ENCODE measurements at places on chromosomes 3 and 15.

DNA sequence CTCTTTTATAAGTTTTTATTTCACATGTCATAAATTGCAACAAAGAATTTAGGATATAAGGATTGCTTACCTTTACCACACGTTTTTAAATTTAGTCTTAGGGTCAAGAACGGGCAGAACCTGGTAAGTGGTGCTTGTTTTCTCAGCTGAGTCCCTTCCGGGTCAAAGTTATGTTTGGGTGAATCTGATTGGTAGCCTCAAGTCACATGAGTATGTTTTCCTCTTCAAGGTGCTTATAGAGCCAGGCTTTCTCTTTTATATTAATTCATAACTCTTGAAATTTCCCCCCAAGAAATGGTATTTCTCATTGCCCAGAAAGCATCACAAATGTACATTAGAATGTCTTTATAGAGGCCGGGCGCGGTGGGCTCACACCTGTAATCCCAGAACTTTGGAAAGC, 415.7 kb upstream of the ROBO2 start:
- no peak for DNase-seq

DNA sequence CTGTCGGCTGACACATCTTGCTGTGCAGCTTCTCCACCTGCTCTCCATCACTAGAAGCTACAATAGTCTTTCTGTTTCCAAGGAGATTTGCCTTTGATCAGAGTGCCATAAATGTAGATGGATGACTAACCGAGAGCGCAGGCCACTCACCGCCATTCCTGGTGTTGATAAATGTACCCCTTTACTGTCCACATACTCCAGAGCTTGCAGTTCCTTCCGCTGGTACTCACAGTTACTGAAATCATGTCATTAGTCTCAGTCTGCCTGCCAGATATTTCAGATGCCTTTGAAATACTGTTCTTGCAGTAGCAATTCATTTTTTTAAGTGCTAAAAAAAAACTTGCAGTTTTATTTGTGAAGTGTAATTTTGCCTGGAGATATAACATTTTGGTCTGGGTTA, 72.3 kb downstream of the BLM start:
- no peak for DNase-seq

- DNase-seq: no peak
Observed at GRCh38 chr3:59717679-59718205, 667.9 kb upstream of the CFAP20DC start.

DNA sequence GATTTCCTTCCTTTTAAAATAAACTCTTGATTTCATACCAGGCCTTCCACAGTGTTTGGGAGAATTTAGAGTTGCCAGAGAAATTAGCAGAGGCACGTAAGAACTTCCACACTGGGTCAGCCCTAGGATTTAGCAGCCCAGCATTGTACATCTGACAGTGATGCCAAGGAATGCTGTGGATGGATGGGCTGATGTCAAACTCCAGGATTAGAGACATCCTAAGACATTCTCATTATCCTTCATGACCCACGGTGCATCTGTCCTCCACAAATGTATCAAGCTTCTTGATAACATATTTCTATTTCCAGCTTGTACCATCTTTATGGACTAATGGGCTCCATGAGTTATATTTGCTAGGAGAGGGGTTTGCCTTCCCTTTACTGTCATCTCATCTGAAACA, 8.0 kb upstream of the TPM1 start:
- DNase-seq: no peak

- DNase-seq: peak; percentile 49
Observed at GRCh38 chr3:38507120-38507519, 11.0 kb downstream of the EXOG start.

DNA sequence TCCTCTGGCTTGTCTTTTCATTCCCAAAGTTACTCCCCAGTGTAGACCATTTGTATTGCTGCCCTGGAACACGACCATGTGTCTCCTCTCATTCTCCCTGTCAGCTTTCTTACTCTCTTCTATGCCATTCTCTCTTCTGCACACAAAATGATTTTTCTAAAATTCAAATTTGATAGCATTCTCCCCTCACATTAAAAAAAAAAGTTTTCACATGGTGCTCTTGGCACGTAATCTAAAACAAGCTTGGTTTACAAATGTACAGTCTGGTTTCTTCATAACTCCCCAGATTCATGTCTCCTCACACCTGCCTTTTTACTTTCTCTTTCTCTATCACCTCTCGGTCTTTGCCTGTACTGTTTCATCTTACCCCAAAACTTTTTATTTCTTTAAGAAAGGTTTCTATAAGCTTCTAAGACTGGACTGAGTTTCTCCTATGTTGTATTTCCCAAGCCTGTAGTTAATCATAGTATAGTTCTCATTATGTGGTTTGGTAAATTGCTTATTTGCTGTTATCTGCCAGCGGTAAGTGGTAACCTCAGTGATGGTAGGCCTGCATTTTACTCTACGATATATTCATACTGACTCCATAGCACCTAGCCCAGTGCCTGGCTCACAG, 31.2 kb downstream of the BCHE start:
- peak; percentile 22 for DNase-seq

DNA sequence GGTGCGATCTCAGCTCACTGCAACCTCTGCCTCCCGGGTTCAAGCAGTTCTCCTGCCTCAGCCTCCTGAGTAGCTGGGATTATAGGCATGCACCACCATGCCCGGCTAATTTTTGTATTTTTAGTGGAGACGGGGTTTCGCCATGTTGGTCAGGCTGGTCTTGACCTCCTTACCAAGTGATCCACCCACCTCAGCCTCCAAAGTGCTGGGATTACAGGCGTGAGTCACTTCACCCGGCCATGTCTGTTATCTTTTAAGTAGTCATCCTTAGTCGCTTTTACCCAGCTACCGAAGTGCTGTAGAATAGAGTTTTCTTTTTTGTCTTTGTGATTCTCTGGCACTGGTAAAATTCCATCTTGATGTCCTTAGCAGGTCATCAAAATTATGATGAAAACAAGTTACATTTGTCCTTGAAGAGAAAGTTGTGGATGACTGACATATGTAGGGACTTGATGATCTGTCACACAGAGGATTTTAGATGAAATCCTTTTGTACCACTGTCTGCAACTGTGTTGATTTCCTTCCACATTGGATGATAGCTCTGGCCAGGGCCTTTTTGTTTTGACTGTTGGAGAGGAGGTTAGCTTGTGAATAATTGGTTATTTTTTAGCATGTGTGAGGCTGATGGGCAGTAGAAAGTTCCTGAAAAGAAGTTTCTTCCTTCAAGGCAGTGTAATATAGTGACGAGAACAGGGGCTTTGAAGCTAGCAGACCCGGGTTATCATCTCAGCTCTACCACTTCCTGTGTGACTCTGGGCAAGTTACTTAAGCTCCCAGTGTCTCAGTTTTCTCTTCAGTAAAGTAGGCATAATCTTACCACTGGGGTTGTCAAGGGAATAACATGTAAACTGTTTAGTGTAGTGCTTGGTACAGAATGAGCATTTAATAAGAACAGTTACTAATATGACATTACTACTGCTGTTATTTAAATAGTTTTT, 18.8 kb downstream of the ATG7 start:
- no peak for DNase-seq

GRCh38 chr15:74245342-74245931, 9.3 kb downstream of the CCDC33 start:
- no peak for DNase-seq

- no peak for DNase-seq
Observed at GRCh38 chr3:40669176-40669575, 144.4 kb downstream of the ZNF621 start.

DNA sequence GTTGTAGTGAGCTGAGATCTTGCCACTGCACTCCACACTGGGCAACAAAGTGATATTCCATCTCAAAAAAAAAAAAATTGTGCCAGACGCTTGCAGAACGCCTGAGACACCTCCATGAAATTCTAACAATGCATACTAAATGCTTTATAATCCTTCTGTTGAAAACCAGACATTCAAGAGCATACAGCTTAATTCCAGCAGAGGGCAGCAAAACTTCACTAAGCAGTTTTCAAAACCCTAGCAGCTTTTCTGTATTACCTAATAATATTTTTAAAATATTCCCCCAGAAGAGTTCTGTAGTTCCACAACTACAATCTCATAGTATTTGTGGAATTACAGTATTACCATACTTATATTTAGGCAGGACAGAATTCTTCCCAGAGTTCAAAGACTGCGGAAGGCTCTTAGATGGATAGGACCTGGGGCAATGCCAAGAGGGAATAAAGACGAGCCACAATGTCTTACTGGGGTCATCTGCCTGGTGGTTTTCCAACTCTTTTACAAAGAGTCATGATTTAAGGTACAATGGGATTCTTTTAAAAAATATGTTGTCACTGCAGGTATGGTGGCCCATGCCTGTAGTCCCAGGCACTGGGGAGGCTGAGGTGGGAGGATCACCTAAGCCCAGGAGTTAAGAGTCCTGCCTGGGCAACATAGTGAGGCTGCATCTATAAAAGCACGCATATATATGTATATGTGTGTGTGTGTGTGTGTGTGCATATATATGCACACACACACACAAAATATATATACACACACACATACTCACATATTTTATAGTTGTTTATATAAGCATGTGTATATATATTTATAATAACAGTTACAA, 19.6 kb upstream of the TASOR start:
- DNase-seq: peak; percentile 49

- no peak for DNase-seq
Observed at GRCh38 chr3:45535665-45536064, 58.9 kb upstream of the LIMD1 start.

GRCh38 chr3:94114666-94115065, 51.8 kb downstream of the NSUN3 start:
- DNase-seq: no peak

GRCh38 chr15:84819291-84819768, 2.2 kb downstream of the ALPK3 start:
- no peak for DNase-seq

- DNase-seq: no peak
Observed at GRCh38 chr3:193974671-193975535, 161.0 kb upstream of the HES1 start.

DNA sequence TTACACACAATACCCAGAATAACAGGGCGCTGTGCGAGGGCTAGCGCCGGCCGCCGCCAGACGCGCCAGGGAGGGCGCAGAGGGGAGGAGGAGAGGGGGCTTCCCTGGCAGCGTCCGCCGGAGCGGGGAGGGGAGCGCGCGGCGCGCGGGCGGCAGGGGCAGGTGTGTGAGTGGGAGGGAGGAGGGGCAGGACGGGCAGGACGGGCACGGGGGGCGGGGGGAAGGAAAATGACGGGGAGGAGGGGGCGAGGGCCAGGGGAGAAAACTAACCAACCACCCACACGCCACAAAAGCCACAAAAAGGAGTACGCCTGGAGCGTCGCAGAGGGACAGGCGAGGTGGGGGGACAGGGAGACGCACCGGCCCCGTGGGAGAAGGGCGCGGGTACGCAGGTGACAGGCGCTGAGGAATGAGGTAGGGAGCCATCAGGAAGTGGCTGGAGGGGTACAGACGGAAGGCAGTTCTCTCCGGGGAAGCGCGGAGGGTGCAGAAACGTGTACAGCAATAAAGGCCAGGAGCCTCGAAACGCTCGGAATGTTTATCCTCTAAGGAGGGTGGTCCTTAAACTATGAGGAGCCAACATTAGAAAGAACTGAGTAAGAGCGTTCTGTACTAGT, 610 bp upstream of the SATB1 start:
- DNase-seq: peak; percentile 16

DNA sequence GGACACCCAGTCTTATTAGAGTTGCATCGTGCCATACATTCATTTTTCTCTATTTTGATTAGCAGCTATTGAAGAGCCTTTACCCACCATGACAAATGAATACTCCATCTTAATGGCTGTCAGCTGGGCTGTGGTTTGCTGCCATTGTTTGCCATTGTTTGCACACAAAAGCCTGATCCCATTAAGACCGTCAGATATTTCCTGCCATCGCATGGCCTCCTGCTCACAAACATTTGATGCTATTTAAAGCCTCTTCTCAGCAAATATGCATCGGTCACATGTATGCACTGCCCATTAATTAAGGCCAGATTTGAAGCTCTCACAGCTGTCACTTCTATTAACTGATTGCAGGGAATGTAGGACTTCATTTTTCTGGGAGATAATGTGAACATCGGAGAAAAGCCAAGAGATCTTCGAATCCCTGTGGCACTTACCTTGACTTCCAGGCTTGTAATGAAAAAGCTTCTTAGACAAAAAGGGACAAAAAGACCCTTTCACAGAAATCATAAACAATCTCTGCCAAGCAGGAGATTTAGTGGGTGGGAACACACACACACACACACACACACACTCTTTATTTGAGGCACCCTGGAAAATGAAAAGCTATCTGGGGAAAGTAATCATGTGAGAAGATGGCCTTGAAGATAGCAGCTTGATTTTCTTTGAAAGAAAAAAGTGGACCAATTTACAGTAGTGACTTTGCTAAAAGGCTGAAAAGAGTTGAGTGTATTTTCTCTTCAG, 175.4 kb upstream of the NR2E3 start:
- DNase-seq: no peak

GRCh38 chr15:42581272-42581730, 5.9 kb downstream of the STARD9 start:
- DNase-seq: peak; percentile 72

DNA sequence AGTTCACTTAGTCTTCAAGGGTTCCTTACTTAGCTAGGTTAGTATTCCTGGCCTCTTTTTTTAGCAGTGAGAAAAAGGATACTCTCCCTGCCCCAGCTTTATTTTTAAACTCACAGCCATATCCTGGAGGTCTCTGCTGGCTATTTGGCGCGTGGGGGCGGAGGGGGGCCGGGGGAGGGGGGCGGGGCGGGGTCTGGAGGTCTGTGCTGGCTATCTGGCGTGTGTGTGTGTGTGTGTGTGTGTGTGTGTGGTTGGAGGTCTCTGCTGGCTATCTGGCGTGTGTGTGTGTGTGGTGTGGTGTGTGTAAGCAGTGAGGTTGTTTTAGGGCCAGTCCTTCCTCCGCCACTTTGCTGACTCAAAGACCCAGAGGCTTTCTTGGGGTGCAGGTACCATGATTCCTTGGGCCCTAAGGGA, 579 bp upstream of the PLAAT1 start:
- DNase-seq: no peak

- DNase-seq: peak; percentile 69
Observed at GRCh38 chr15:20340931-20341661, 200.5 kb downstream of the GOLGA6L6 start.

DNA sequence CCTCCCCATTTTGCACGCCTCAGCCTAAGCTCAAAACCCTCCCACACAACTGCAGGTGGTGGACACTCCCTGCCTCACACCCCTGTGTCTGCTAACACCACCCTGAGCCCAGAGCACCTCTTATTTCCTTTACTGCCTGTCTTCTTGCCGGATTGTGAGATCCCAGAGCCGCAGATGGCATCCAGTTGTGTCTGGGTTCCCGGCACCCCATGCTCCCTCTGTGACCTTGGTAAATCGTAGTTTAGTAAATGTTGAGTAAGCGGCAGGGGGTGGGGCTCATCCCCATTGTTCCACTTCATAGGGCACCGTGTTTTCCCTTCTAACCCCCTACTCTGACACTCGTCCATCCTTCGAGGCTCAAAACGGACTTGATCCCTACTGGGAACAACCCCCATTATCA, 14.9 kb downstream of the SPINT1 start:
- DNase-seq: no peak

GRCh38 chr15:67531379-67531914, 10.5 kb downstream of the C15orf61 start:
- no peak for DNase-seq

- no peak for DNase-seq
Observed at GRCh38 chr15:100737214-100737613, 134.8 kb downstream of the ASB7 start.

Data from GM13977 (cell line).